ENCODE measurements at places on chromosomes 7 and 10.

- no peaks in the 10 kb centered on the region for H3K27me3 ChIP-seq
- no peak for DNase-seq
- H3K4me3 ChIP-seq, result no peak overlapping the region
Measured at GRCh38 chr7:29370531-29371314, 176.1 kb downstream of the CHN2 start.

DNA sequence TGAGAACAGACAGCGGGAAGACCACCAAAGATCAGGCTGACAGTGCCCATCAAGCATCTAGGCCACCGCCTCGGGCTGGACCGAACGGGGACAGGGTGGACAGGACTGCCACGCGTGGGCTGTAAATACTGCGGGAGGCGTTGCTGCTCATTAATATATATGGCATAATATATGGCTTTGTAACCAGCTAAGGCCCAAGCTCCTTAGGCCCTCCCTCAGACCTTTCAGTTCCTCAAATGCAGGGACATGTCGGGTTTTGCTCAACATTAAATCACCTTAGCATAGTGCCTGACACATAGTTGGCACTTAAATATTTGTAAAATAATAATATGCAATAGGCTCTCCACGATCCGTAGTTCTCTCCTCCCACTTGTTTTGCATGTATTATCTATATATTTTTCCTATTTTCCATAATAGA lies 402 bp upstream of the TMEM168 start:
- DNase-seq, result no peak
- no peaks in the 10 kb centered on the region for H3K27me3 ChIP-seq
- peak overlapping the region; percentile 95 for H3K4me3 ChIP-seq
- H3K4me1 ChIP-seq, result peaks cover 18% of the 10 kb centered on the region

GRCh38 chr10:59829024-59829423 lies 75.8 kb upstream of the MRLN start:
- H3K27ac ChIP-seq, result no peak overlapping the region
- no peak for DNase-seq
- no peak overlapping the region for H3K4me3 ChIP-seq
- peaks cover 36% of the 10 kb centered on the region for H3K36me3 ChIP-seq

GRCh38 chr7:90337106-90337505 lies 9.4 kb upstream of the GTPBP10 start:
- H3K4me1 ChIP-seq, result no peaks in the 10 kb centered on the region
- no peak overlapping the region for H3K27ac ChIP-seq
- H3K36me3 ChIP-seq, result no peaks in the 10 kb centered on the region
- DNase-seq, result no peak
- peaks cover 5% of the 10 kb centered on the region for H3K27me3 ChIP-seq

DNA sequence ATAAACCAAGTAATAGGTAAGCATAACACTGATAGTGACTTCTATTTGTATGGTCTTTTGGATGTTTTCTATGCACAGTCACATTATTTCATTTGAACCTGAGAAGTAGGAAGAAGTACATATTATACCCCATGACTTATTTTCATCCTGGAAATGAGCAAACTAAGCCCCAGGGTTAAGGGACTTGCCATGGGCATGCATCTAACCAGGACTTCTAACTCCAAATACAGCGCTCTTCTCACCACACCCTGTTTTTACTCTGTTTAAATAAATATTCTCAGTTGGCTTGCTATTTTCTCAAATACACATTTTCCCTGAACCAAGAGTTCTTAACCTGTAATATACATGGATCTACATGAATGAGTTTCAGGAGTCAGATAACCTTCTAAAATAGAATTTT lies 16.3 kb downstream of the GNG11 start:
- DNase-seq, result no peak
- no peaks in the 10 kb centered on the region for H3K36me3 ChIP-seq
- no peak overlapping the region for H3K4me3 ChIP-seq
- no peaks in the 10 kb centered on the region for H3K4me1 ChIP-seq
- H3K27me3 ChIP-seq, result peaks cover 13% of the 10 kb centered on the region
- no peak overlapping the region for H3K27ac ChIP-seq

DNA sequence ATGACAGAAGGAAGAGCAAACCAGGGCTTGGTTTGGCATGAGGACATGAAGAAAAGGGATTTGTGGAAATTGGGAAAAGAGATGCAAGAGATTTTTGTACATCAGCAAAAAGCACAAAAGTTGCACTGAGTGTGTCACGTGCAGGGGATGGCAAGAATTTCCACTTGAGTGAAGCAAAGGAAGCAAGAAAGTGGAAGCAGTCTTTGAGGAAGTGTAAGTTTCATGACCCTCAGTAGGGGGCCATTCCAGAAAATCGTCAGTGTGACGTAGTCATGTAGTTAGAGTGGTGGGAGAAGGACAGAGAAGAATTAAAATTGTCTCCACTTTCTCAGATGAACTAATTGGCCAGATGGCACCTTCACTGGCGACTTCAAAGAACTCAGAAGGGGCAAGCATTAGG lies 123.3 kb upstream of the FZD1 start:
- no peak for DNase-seq
- H3K4me1 ChIP-seq, result peaks cover 20% of the 10 kb centered on the region
- H3K4me3 ChIP-seq, result no peak overlapping the region
- no peaks in the 10 kb centered on the region for H3K36me3 ChIP-seq
- no peak overlapping the region for H3K27ac ChIP-seq

DNA sequence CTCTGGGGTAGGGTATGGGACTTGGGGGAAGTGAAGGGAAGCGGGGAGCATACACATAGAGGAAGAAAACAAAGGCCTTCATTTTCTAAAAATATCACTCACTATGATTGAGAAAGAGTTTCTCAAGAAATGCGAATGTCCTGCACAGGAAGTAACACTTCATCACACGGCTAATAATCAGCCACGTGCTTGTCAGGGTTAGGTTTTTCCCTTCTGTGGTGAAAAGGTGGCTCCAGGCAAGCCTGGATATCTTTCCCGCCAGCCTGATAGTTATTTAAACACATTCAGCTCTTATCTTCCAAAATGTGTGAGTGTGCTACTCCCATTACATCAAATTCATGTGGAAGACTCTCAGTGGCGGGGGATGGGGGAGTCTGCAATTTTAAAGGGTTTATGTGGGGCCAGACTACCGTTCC lies 166.4 kb upstream of the ADO start:
- no peaks in the 10 kb centered on the region for H3K27me3 ChIP-seq
- H3K36me3 ChIP-seq, result no peaks in the 10 kb centered on the region
- peaks cover 9% of the 10 kb centered on the region for H3K4me1 ChIP-seq

DNA sequence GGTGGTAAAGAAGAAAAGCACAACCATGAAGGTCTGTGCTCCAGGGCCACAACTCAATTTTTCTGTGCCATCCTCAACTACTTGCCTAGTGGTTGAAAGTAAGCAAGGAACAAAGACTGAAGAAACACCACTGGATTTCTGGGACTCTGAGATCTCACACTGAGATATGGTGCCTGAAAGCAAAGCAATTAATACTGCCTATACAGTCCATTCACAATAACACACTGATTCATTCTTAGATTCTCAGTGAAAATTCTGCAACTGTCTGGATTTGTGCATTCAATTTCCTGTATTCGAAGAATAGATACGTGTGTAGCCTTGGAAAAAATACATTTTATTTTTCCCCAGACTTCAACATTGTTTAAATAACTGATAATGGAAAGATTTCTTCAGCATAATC lies 116.4 kb upstream of the FAM133B start:
- peaks cover 8% of the 10 kb centered on the region for H3K4me1 ChIP-seq
- peaks cover 14% of the 10 kb centered on the region for H3K36me3 ChIP-seq
- H3K27ac ChIP-seq, result no peak overlapping the region
- H3K27me3 ChIP-seq, result no peaks in the 10 kb centered on the region

GRCh38 chr7:93178213-93178612 lies 30.0 kb upstream of the SAMD9L start:
- H3K4me1 ChIP-seq, result no peaks in the 10 kb centered on the region
- H3K27ac ChIP-seq, result no peak overlapping the region
- H3K27me3 ChIP-seq, result peaks cover 21% of the 10 kb centered on the region
- H3K36me3 ChIP-seq, result no peaks in the 10 kb centered on the region

DNA sequence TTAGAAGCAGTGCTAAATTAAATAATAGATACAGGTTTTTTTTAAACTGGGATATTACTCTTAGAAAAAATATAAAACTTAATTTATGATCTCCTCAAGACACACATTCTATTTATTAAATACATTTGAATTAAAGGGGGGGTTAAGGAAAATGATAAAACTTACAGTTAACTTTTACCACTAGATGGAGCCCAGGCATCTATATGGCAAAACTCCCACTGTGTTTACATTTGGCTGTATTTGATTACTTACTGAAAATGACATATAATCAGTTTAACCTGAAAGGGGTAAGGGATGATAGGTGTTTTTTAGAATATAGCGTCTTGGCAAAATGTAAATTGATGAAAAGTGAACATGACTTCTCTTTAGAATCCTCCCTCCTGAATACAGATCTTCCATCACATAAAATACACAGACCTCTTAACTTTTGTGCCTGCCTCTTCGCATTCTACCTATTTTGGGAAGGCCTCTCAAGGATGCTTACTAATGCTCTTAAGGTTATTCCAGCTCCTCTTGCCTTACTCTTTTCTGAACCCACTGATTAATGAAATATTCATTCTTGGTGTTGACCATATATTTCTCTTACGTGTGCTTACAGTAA lies 235.7 kb downstream of the AGMO start:
- H3K27ac ChIP-seq, result no peak overlapping the region
- no peaks in the 10 kb centered on the region for H3K36me3 ChIP-seq
- H3K4me3 ChIP-seq, result no peak overlapping the region
- H3K4me1 ChIP-seq, result no peaks in the 10 kb centered on the region
- no peak for DNase-seq
- H3K27me3 ChIP-seq, result no peaks in the 10 kb centered on the region

GRCh38 chr7:41147606-41148485 lies 555.0 kb downstream of the INHBA start:
- no peaks in the 10 kb centered on the region for H3K4me1 ChIP-seq
- no peaks in the 10 kb centered on the region for H3K27me3 ChIP-seq
- H3K36me3 ChIP-seq, result no peaks in the 10 kb centered on the region
- DNase-seq, result no peak
- no peak overlapping the region for H3K27ac ChIP-seq

DNA sequence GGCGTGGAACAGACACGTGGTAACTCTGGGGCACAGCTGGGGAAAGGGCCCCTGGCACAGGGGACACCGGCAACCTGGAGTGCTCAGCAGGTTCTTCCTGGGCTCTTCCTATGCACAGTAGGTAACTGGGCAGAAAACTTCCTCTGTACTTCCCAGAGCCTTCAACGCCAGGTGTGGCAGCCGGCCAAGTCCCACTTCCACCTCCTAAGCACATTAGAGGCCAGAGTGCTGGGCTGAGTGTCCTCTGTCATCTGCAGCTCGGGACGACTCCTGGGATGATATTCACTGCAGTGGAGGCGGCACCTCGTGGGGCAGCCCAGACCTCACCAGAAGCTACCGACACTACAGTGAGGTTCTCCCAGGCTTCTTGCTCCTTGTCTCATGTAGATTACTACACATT lies 114.5 kb downstream of the LARP4B start:
- no peak overlapping the region for H3K27ac ChIP-seq
- peaks cover 4% of the 10 kb centered on the region for H3K36me3 ChIP-seq
- peaks cover 10% of the 10 kb centered on the region for H3K4me1 ChIP-seq
- no peak overlapping the region for H3K4me3 ChIP-seq

DNA sequence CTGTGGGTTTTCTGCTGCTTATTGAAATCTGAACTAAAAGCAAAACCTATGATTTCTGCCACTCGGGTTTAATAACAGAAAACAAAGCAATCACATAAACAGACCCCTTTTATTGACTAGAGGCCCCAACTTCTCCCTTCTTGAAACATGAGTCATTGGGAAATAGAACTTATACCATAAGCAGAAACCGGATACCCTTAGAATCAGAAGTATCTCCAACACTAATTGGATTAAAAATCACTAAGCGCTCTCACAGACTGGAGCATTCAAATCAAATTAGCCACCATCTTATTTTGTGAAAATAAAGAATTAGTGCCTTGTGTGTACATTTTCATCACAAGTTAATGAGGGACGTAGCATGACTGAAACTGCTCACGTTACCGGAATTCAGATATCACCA lies 206.9 kb downstream of the WDR11 start:
- no peaks in the 10 kb centered on the region for H3K4me1 ChIP-seq
- DNase-seq, result no peak
- H3K27ac ChIP-seq, result no peak overlapping the region
- H3K4me3 ChIP-seq, result no peak overlapping the region

DNA sequence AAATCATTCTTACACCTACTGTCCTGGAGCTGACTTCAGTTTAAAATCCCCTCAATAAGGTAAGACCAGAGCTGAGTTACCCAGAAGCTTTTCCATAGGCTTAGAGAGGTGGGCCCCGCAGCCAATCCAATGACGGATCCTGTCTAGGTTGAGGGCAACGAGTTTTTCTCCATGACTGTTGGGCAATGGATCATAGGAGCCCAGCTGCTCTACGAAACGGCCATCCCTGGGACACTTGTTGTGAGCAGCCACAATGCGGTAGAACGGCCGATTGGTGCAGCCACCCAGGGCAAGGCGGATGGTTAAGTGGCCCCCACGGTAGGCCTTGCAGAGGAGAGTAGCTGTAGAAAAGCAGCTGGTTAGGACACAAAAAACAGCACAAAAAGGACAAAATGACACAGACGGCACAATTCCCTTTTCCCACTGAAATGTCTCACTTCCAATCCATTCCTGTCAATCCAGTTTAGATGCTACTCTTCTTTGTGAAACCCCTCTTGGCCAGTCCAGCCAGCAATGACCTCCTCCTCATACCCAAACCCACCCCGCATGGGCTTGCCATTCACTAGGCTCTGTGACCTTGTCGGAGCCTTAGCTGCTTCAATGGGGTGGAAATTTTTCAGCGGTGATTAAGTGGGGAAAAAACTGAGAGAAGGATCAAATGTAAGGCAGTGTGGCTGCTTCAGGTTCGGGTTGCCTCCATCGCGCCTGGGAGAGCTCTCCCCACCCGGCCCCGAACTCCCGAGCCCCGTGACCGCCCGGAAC lies 580 bp downstream of the MRPS16 start:
- H3K4me1 ChIP-seq, result peaks cover 40% of the 10 kb centered on the region
- no peak for DNase-seq
- no peaks in the 10 kb centered on the region for H3K27me3 ChIP-seq
- H3K27ac ChIP-seq, result peak overlapping the region; percentile 96

- peaks cover 14% of the 10 kb centered on the region for H3K36me3 ChIP-seq
- peaks cover 25% of the 10 kb centered on the region for H3K4me1 ChIP-seq
- no peak for DNase-seq
- no peak overlapping the region for H3K27ac ChIP-seq
- no peak overlapping the region for H3K4me3 ChIP-seq
Measured at GRCh38 chr10:74991435-74991834, 120.0 kb upstream of the SAMD8 start.

DNA sequence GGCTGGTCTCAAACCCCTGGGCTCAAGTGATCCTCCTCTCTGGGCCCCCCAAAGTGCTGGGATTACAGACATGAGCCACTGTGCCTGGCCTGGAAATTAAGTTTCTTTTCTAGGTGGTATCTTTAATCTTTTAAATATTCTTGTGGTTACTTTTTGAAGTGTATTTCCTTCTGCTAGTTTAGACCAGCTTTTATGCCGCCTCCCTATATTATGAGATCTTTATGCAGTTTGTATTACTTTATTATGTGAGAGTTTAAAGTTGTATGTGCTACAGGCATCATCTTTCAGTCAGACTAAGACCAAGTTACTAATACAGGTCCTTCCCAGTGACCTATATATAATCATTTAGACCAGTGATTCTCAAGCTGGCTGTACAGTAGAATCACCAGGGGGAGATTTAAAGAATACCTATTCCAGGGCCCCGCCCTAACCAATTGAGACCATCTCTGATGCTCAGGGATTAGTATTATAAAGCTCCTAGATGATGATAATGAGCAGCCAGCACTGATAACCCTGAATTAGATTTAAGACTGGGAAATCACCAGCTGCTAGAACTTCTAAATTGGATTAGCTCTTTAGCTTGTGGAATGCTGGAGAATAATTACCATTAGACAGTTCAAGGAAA lies 11.3 kb downstream of the INPP5F start:
- H3K4me3 ChIP-seq, result no peak overlapping the region
- H3K27ac ChIP-seq, result peak overlapping the region; percentile 30
- H3K36me3 ChIP-seq, result no peaks in the 10 kb centered on the region
- no peak for DNase-seq
